AG20443 (cell line): ENCODE measurements at places on chromosomes 13 and 19.

DNA sequence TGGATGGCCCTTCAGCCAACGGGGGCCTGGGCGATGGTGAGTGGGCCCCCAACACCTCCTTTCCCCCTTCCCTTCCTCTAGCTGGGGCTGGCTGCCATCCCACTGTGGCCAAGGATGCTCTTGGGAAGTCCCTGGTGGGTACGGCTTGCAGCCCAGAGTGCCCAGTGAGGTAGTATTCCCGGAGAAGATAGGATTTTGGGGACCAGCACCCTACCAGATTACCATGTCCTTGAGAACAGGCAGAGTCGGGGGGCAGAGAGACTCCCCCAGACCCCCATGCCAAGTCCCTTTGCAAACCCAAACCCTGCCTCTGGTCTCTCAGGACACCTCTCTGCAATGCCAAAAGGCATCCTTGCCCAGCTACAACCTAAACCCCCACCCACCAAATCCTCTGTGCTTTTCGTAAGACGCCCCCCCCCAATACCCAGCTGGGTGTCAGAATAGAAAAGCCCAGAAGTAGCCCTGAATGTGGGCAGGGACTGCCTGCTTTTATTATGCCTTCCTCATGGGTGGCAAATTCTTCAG is 1.7 kb downstream of the HIF3A start:
- DNase-seq, result no peak

GRCh38 chr19:57269515-57270250 is 10.6 kb upstream of the ZNF460 start:
- peak; percentile 67 for DNase-seq

DNA sequence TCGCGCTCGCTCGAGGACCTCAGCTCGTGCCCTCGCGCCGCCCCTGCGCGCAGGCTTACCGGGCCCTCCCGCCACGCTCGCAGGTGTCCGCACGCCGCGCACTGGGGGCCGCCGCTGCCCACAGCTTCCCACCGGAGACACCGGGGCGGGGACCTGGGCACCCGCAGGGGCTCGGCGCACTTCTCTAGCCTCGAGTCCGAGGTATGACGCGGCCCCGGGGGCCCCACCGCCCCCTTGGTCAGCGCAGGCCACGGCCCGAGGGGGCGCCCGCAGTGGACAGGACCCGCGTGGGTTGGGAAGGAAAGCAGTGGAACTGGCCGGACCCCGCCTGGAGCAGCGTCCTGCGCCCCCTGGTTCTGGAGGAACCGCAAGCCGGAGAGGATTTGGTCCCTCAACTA is 2.1 kb upstream of the GRWD1 start:
- DNase-seq, result no peak

GRCh38 chr19:6568816-6569215 is 22.1 kb downstream of the CD70 start:
- DNase-seq, result no peak

GRCh38 chr13:97379386-97379785 is 54.6 kb upstream of the RAP2A start:
- DNase-seq, result no peak

- DNase-seq, result peak; percentile 98
Measured at GRCh38 chr19:45632468-45633196, 6.6 kb downstream of the EML2 start.

- DNase-seq, result no peak
Measured at GRCh38 chr19:31648347-31648746, 299.1 kb upstream of the TSHZ3 start.

DNA sequence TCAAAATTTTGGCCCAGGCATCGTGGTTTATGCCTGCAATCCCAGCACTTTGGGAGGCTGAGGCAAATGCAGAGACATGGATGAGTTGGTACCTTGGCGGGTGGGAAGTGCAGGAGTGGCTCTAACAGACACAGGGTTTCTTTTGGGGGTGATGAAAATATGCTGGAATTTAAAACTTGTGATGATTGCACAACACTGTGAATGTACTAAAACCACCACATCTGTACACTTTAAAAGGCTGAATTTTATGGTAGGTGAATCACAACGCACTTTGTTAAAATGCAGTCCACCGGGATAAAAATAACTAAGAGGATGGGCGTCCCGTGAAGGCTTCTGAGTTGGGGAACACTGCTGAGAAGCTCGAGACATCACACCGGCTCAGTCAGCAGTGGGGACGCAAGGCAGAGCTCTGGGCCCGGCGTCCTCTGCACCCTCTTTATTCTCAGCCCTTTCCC is 47.1 kb downstream of the MLLT1 start:
- peak; percentile 76 for DNase-seq
